Activated CD4-positive, alpha-beta memory T cell treated with anti-CD3 and anti-CD28 coated beads, Interleukin-2, amount 10 ng/mL, durations not matched to agents 7 days and 5 days (primary cell): ENCODE measurements at places on chromosomes 16 and 17. TPM values are rescaled to one million over a fixed set of nuclear protein-coding genes. Genes with fewer than 3 reads are reported as not detected.

GRCh38 chr16:67482233-67482924 is 968 bp downstream of the AGRP start:
- peak overlapping the region; percentile 96 for H3K27ac ChIP-seq
- H3K4me1 ChIP-seq: peaks cover 39% of the 10 kb centered on the region
- no peak for DNase-seq
- no peaks in the 10 kb centered on the region for H3K27me3 ChIP-seq

- H3K36me3 ChIP-seq: no peaks in the 10 kb centered on the region
- H3K4me1 ChIP-seq: no peaks in the 10 kb centered on the region
- no peak overlapping the region for H3K27ac ChIP-seq
Observed at GRCh38 chr16:1435921-1436697, 5.2 kb downstream of the PERCC1 start.

Gene EVPLL
- total RNA-seq: not detected

Gene ARL6IP1
- total RNA-seq: 264 TPM

GRCh38 chr17:58590377-58590776 is 75.9 kb upstream of the MTMR4 start:
- H3K4me3 ChIP-seq: no peak overlapping the region
- no peaks in the 10 kb centered on the region for H3K36me3 ChIP-seq
- DNase-seq: no peak
- H3K4me1 ChIP-seq: peaks cover 4% of the 10 kb centered on the region

Gene PIPOX
- 1.4 TPM for total RNA-seq

Gene OTOP2
- total RNA-seq: not detected

DNA sequence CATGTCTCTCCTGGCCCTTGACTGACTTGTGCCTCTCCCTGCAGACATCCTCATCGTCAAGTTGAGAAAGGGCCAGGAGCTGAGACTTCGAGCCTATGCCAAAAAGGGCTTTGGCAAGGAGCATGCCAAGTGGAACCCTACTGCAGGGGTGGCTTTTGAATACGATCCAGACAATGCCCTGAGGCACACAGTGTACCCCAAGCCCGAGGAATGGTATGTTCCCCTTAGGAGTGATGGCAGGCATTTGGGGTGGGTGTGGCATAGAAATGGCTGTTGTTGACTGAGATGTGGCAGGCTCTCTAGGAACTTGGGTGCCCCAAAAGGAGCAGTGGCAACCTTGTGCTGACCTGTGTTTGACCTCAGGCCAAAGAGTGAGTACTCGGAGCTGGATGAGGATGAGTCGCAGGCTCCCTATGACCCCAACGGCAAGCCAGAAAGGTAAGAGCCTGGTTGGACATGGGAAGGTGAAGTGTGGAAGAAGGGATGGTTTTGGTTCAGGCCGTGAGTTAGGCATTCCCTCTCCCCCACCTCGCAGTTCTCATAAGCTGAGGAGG is 7.5 kb downstream of the POLR2C start:
- no peaks in the 10 kb centered on the region for H3K27me3 ChIP-seq
- H3K27ac ChIP-seq: no peak overlapping the region
- DNase-seq: no peak

DNA sequence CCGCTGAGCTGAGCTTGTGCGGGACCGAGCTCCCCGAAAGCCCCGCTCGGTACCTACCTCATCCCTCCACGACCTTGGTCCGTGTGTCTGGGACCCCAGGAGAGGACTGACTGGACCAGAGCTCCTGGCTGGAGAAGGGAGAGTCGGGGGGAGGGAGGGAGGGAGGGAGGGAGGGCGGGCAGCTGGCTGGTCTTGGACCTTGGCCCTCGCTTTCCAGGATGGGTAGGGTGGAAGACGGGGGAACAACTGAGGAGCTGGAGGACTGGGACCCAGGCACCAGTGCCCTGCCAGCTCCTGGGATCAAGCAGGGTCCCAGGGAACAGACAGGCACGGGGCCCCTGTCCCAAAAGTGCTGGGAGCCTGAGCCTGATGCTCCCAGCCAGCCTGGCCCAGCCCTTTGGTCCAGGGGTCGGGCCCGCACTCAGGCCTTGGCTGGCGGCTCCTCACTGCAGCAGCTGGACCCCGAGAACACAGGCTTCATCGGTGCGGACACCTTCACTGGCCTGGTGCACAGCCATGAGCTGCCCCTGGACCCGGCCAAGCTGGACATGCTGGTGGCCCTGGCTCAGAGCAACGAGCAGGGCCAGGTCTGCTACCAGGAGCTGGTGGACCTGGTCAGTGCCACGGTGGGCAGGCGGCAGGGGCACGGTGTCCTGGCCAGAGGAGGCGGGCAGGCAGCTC is 553 bp downstream of the RHBDL1 start:
- DNase-seq: no peak
- no peak overlapping the region for H3K27ac ChIP-seq
- H3K36me3 ChIP-seq: peaks cover 10% of the 10 kb centered on the region
- H3K4me1 ChIP-seq: peaks cover 22% of the 10 kb centered on the region
- H3K4me3 ChIP-seq: no peak overlapping the region

GRCh38 chr17:62724398-62725146 is 83.5 kb downstream of the MARCHF10 start:
- peaks cover 59% of the 10 kb centered on the region for H3K27me3 ChIP-seq
- DNase-seq: peak; percentile 74
- peaks cover 16% of the 10 kb centered on the region for H3K4me1 ChIP-seq
- peak overlapping the region; percentile 65 for H3K4me3 ChIP-seq
- no peaks in the 10 kb centered on the region for H3K36me3 ChIP-seq

Gene GHDC
- total RNA-seq: 17.3 TPM

GRCh38 chr16:50479771-50480170 is 68.4 kb upstream of the NKD1 start:
- H3K27ac ChIP-seq: no peak overlapping the region
- DNase-seq: no peak
- peaks cover 16% of the 10 kb centered on the region for H3K27me3 ChIP-seq
- no peak overlapping the region for H3K4me3 ChIP-seq
- no peaks in the 10 kb centered on the region for H3K4me1 ChIP-seq

Gene FBXW10
- not detected for total RNA-seq

GRCh38 chr17:44197980-44198720 is 1.5 kb downstream of the ATXN7L3 start:
- H3K4me1 ChIP-seq: peaks cover 43% of the 10 kb centered on the region
- H3K36me3 ChIP-seq: peaks cover 44% of the 10 kb centered on the region
- no peaks in the 10 kb centered on the region for H3K27me3 ChIP-seq
- peak; percentile 76 for DNase-seq
- peak overlapping the region; percentile 87 for H3K4me3 ChIP-seq
- H3K27ac ChIP-seq: peak overlapping the region; percentile 95

DNA sequence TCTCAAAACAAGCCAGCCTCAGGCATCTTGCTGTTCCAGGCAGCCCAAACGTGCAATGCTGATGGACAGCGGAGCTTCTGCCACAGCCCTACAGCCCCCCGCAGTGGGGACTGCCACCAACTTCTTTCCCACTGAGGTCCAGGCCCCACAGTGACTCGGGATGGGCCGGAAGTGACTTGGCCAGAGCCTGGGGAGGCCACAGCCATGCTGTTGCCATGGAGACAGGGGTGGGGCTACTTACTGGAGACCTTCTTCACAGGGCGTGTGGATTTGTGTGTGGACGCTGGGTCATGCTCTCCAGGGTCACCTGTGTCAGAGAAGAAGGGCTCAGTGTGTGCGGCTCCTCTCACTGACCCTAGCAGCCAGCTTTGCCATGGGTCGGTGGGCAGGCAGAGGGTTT is 15.0 kb downstream of the TRIM25 start:
- peaks cover 36% of the 10 kb centered on the region for H3K4me1 ChIP-seq
- no peak overlapping the region for H3K4me3 ChIP-seq
- H3K27ac ChIP-seq: no peak overlapping the region
- peaks cover 98% of the 10 kb centered on the region for H3K36me3 ChIP-seq

Gene TMEM220
- 0.78 TPM for total RNA-seq

DNA sequence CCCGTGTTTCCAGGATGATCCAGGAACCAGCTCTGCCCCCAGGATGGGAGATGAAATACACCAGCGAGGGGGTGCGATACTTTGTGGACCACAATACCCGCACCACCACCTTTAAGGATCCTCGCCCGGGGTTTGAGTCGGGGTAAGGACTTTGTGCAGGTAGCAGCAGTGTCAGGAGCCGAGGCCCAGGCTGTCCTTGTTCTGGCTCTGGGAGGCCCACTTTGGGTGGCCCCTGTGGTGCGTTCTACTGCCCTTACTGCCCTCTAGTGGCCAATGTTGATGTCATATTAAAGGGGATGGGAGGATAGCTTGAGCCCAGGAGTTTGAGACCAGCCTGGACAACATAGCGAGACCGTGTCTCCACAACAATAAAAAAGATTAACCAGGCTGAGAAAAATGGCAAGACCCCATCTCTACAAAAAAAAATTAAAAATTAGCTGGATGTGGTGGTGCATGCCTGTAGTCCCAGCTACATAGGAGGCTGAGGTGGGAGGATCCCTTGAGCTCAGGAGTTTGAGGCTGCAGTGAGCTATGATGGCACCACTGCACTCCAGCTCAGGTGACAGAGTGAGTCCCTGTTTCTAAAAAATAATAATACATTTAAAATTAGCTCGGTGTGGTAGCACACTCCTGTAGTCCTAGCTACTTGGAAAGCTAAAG is 20.9 kb upstream of the CLEC18A start:
- peak; percentile 41 for DNase-seq
- H3K27ac ChIP-seq: no peak overlapping the region
- no peak overlapping the region for H3K4me3 ChIP-seq
- peaks cover 17% of the 10 kb centered on the region for H3K36me3 ChIP-seq
- H3K27me3 ChIP-seq: no peaks in the 10 kb centered on the region

- H3K4me1 ChIP-seq: no peaks in the 10 kb centered on the region
- no peak overlapping the region for H3K4me3 ChIP-seq
- DNase-seq: no peak
- no peaks in the 10 kb centered on the region for H3K27me3 ChIP-seq
- no peak overlapping the region for H3K27ac ChIP-seq
Observed at GRCh38 chr17:63290784-63291183, 155.3 kb downstream of the CYB561 start.

- H3K4me3 ChIP-seq: no peak overlapping the region
- DNase-seq: no peak
- no peak overlapping the region for H3K27ac ChIP-seq
- H3K27me3 ChIP-seq: no peaks in the 10 kb centered on the region
- peaks cover 30% of the 10 kb centered on the region for H3K4me1 ChIP-seq
Observed at GRCh38 chr17:43402078-43402477, 3.3 kb downstream of the ARL4D start.

GRCh38 chr16:55668340-55669281 is 12.8 kb downstream of the SLC6A2 start:
- no peak for DNase-seq
- no peaks in the 10 kb centered on the region for H3K27me3 ChIP-seq
- no peak overlapping the region for H3K4me3 ChIP-seq
- no peaks in the 10 kb centered on the region for H3K4me1 ChIP-seq
- no peaks in the 10 kb centered on the region for H3K36me3 ChIP-seq

Gene CRHR1
- not detected for total RNA-seq

Gene KRT38
- not detected for total RNA-seq

Gene NPW
- total RNA-seq: 0.65 TPM

GRCh38 chr16:67184995-67185650 is 1.4 kb upstream of the MATCAP1 start:
- peak overlapping the region; percentile 78 for H3K4me3 ChIP-seq
- H3K27ac ChIP-seq: peak overlapping the region; percentile 63
- peaks cover 8% of the 10 kb centered on the region for H3K27me3 ChIP-seq
- no peaks in the 10 kb centered on the region for H3K36me3 ChIP-seq
- H3K4me1 ChIP-seq: peaks cover 16% of the 10 kb centered on the region

Gene RAD51C
- total RNA-seq: 55.2 TPM

GRCh38 chr16:70753228-70753627 is 47.7 kb downstream of the VAC14 start:
- no peak overlapping the region for H3K27ac ChIP-seq
- H3K36me3 ChIP-seq: no peaks in the 10 kb centered on the region
- no peak for DNase-seq
- H3K4me1 ChIP-seq: peaks cover 25% of the 10 kb centered on the region
- H3K4me3 ChIP-seq: no peak overlapping the region

Gene GFAP
- total RNA-seq: not detected

Gene TMIGD1
- total RNA-seq: not detected

Gene GPR179
- total RNA-seq: 0.08 TPM

Gene GPT2
- 15.0 TPM for total RNA-seq

GRCh38 chr17:70344386-70345060 is 175.2 kb downstream of the KCNJ2 start:
- H3K27me3 ChIP-seq: no peaks in the 10 kb centered on the region
- peak overlapping the region; percentile 35 for H3K4me3 ChIP-seq
- no peak for DNase-seq
- H3K36me3 ChIP-seq: no peaks in the 10 kb centered on the region

- DNase-seq: no peak
- H3K27me3 ChIP-seq: no peaks in the 10 kb centered on the region
- H3K36me3 ChIP-seq: no peaks in the 10 kb centered on the region
- no peak overlapping the region for H3K27ac ChIP-seq
- H3K4me1 ChIP-seq: peaks cover 3% of the 10 kb centered on the region
Observed at GRCh38 chr17:63140255-63140654, 174.2 kb downstream of the TANC2 start.

GRCh38 chr17:50371526-50371925 is 1.5 kb downstream of the MRPL27 start:
- H3K36me3 ChIP-seq: peaks cover 68% of the 10 kb centered on the region
- peak overlapping the region; percentile 97 for H3K4me3 ChIP-seq
- H3K27me3 ChIP-seq: no peaks in the 10 kb centered on the region
- peak overlapping the region; percentile 97 for H3K27ac ChIP-seq
- no peak for DNase-seq
- H3K4me1 ChIP-seq: peaks cover 36% of the 10 kb centered on the region

DNA sequence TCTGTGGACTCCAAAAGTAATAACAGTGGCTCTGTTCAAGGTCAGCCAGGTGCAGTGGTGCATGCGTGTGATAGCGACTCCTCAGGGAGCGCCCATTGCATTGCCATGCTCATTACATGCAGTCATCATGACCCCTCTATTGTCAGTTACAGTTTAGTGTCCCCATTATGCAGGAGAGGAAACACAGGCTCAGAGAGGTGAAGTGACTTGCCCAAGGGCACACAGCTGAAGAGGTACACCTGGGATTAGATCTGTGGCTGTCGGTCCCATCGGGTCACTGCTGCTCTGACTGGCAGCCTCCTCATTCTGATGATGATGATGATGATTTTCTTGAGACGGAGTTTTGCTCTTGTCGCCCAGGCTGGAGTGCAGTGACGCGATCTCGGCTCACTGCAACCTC is 7.6 kb downstream of the LAT start:
- H3K27ac ChIP-seq: peak overlapping the region; percentile 55
- no peaks in the 10 kb centered on the region for H3K27me3 ChIP-seq
- no peak overlapping the region for H3K4me3 ChIP-seq
- H3K4me1 ChIP-seq: peaks cover 47% of the 10 kb centered on the region
